Stimulated activated CD8-positive, alpha-beta memory T cell treated with anti-CD3 and anti-CD28 coated beads, Interleukin-2, amount 100 ng/mL, for 1 hour (primary cell): ENCODE measurements at places on chromosomes 4 and X.

DNA sequence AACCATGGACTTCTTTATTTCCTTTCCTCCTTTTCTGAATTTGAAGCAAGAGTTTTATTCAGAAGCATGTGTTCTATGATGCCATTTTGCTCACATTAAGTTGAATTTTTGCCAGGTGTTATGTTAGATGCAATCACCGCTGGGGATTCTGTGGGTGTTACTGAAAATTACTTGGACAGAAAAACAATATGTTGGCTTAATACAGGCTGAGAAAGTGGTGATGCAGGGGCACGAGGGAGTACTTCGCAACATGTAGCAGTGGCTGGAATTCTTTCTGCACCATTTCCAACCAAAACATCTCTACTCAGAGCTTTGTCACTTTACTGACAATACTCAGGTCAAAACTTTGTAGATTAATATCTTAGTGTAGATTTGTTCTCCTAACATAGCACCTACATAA is 109.2 kb upstream of the PCDH18 start:
- no peak for DNase-seq

- no peak for DNase-seq
Observed at GRCh38 chr4:37452952-37453280, 208.4 kb downstream of the NWD2 start.

DNA sequence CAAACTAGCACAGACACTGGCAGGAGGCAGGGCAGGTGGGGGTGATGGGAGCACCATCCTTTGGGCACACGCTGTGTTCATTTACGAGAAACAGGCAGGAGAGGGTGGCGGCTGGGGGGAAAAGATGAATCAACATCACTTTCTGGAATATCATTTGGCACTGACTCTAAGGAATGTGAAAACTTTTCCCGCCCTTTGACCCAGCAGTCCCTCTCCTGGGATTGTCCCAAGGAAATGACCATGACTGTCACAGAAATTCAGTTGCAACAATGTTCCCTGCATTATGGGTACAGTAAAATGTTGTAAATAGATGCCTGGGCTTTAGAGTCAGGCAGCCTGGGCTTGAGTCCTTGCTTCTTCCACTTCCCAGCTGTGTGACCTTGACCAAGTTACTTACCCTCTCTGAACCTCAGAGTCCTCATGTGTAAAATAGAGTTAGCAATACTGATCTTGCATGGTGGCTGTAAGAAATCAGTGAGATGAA is 58.6 kb downstream of the ABLIM2 start:
- no peak for DNase-seq

GRCh38 chr4:169314906-169315305 is 44.1 kb upstream of the SH3RF1 start:
- no peak for DNase-seq

- no peak for DNase-seq
Observed at GRCh38 chrX:47208108-47208507, 10.4 kb upstream of the CDK16 start.

DNA sequence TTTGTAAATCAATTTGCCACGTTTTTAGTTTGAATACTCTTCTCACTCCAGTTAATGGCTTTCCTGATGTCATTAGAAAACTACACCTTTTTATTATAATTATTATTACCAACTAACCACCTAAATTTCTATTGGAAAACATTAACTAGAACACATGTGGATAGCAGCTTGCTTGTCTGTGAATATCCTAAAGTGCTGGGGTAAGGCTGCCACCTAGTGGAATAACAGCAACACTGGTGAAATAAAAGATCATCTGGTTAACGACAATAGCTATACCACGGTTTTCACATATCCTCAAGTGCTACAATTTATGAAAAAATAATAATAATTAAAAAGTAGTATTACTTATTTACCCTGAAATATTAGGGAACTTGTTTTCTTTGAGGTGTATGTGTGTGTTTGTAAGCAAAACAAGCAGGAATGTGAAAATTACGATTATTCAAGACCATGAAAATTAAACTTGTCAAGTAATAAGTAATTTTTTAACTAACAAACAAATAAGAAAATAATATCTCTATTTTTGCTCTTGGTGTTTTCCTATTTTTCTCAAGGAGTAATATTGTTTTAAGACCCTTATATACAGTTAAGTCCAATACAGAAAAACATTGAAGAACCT is 130.1 kb upstream of the TECRL start:
- DNase-seq = no peak

GRCh38 chr4:67928546-67928945 is 34.7 kb downstream of the TMPRSS11A start:
- no peak for DNase-seq

GRCh38 chrX:136143711-136144110 is 3.6 kb upstream of the FHL1 start:
- DNase-seq = no peak

GRCh38 chr4:33989820-33990443 is 2254.4 kb downstream of the ARAP2 start:
- DNase-seq = no peak
